Activated naive CD4-positive, alpha-beta T cell treated with anti-CD3 and anti-CD28 coated beads, Interleukin-2, amount 10 ng/mL, durations not matched to agents 7 days and 5 days (primary cell): ENCODE measurements at places on chromosomes 3 and 15.

GRCh38 chr3:17709236-17709810, 33.1 kb downstream of the TBC1D5 start:
- DNase-seq: no peak

DNA sequence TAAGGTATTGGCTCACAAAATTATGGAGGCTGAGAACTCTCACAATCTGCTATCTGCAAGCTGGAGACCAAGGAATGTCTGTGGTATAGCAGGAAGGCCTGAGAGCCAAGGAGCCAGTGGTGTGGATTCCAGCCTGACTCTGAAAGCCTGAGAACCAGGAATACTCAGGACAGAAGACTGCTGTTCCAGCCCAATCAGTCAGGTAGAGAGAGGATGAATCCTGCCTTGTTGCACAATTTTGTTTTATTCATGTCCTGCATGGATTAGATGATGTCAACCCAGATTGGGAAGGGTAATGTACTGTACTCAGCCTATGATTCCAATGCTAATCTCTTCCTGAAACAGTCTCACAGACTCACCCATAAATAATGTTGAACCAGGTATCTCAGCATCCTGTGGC, 312.4 kb upstream of the KCNMB2 start:
- no peak for DNase-seq

DNA sequence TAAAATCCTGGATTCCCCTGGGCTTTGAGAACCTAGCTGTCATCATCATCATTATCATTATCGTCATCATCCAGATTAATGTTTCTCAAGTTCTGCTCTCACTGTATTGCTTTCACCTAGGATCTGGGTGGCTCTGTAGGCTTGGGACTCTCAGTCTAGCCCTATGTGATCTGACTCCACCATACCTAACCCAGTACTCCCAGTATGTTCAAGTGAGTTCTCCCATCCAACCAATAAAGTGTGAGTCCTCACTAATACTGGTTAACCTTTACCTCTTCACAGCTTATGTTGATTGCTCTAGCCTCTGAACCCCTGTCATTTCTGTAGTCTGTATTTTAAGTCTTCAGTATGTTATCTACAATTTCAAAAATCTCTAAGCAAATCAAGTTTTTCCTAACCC, 102.3 kb downstream of the NECTIN3 start:
- no peak for DNase-seq

DNA sequence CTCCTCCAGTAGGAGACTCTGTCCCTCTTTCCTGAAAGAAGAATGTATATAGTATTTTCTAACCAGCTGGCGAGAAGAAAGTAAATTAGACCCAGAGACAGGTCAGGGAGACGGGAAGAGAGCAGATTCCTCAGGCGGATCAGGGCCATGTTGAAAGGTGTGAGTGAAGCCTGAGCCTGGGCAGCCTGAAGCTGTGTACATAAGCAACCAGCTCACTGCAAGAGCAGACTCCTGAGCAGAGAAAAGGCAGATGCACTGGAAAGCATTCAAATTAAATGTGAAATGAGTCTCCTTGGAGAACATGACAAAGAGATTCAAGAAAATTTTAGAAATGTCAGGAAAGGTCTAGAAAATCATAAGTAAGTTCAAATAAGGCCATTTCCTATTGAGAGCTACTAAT, 165.8 kb downstream of the GOLIM4 start:
- DNase-seq: no peak
